ENCODE measurements at places on chromosomes 12 and 14. TPM values are rescaled to one million over a fixed set of nuclear protein-coding genes. Genes with fewer than 3 reads are reported as not detected.

- no peak for DNase-seq
These were observed 12.4 kb downstream of the MTERF2 start for GRCh38 chr12:106974511-106974910.

Gene SLC17A8
- not detected for total RNA-seq

DNA sequence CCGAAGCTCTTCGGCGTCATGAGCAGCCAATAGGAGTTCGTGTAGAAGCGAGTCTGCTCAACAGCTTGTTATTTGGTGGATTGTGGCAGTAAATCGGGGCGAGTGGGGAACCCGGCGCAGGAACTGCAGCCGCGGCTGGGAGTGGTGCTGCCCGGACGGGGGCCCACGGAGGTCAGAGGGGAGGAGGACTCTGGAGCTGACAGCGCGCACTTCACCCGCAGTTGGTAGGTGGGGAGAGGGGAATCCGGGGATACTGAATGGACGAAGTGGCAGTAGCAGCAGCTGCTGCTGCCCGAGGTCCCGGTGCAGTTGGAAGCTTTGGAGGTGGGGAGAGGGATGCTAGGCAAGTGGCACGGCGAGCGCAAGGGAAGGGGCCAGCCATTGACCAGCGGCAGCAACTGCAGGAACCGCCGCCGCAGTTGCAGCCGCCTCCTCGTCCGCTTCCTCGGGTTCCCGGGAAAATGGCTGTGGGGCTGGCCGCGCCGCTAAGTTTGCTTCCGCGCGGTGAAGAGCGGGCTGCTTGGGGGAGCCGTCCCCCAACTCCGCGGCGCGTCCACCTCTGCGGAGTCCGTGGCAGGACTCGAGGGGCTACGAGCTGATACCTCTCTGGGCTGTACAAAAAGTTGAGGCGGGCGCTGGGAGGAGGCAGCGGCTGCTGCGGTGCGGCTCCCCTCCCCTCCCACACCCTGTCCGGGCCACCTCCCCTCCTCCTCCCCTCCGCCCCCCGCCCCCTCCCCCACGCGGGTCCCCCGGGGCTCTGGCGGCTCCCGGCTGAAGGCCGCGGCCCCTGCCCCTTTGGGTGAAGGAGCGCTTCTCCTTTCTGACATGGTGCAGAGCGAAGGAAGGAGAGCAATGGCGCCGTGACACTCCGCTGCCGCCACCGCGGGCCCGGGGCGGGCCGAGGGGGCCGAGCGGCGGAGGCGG lies at the start of gene ARID4A:
Gene ARID4A (plus strand): TSS at position 79 of the 924 bp plus-strand sequence. CDS start 1,300 bp downstream, outside the sequence.
- DNase-seq: no peak

DNA sequence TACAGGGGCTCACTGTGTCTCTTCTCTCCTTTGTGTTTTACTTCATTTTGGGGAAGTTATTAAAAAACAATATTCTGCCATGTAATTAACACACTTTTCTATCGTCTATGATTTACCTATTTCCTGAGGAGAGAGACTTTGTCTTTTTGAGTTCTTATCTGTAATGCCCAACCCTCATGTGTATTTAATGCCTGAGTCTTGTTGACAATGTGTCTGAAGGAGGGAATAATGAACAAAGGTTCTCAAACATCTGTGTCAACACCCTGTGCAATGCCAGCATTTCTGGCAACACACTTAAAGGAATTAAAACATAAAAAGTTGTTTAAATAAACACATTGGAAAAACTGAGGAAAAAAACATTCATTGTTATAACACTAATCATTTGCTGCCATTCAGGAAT lies 147.1 kb downstream of the SLC15A5 start:
- DNase-seq: no peak

Gene OR9K2
- total RNA-seq: not detected

Gene RDH12
- total RNA-seq: not detected

Gene A2M
- 228 TPM for total RNA-seq

- no peak for DNase-seq
These were observed 3.9 kb downstream of the ABHD4 start for GRCh38 chr14:22601996-22602395.

Gene SLC5A8
- not detected for total RNA-seq
